ENCODE measurements at places on chromosomes 2 and 18.
A peak's percentile ranks its signal among the peaks of the same experiment; 100 is the strongest.

GRCh38 chr2:62999905-63000304 is 50.7 kb upstream of the OTX1 start:
- DNase-seq: no peak

- DNase-seq: no peak
These were observed 10.3 kb upstream of the FZD7 start for GRCh38 chr2:202023198-202023903.

GRCh38 chr18:52567360-52567759 is 227.4 kb downstream of the DCC start:
- DNase-seq: no peak

GRCh38 chr2:151315381-151315903 is 26.0 kb upstream of the NMI start:
- no peak for DNase-seq

DNA sequence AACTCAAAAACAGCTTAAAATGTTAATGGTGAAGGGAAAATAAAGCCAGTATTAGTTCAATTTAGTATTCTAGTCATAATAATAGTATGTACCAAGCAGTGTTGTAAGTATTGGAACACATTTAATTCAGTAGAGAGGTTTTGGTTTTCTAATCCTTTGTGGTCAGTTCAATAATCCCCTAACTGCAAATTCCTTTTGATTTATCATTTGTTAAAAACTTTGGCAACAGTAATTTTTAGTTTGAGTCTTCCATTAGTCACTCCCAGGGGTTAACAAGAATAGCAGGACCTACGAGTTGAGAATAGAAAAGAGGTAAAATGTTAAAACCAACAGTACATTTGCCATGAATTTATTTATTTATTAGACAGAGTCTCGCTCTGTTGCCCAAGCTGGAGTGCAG is 10.7 kb downstream of the MRPL44 start:
- DNase-seq: no peak

DNA sequence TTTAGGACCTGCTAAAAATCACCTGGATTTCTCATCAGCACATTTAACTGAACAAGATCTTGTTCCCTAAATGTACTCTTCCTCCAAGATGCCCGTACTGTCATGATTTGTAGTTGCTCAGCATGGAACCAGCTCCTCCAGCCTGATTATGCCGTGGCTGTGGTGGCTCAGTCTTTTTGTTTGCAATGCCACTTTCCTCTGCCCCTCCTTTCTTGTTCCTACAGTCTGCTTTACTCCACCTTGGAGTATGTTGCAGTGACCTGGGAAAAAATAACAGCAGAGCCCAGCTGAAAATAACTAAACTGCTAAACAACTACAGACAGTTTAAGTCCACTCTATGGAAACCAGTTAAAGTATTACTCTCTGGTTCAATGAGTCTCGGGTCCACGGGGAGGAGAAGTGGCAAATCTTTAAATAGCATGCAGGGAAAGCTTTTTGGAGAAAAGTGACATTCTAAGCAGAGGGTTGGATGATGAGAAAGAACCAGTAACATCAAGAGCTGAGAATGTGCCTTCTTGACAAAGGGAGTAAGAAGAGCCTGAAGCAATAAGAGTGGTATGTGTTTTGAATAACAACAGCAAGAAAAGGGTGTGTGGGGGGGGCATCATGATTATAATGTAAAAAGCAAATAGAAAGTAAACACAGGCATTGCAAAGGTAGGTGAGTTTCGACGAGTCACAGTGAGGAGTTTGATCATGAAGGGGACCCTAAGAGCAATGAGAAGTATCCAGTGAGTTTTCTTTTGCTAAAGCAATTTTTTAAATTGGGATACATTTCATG is 225.7 kb downstream of the TMX3 start:
- no peak for DNase-seq

DNA sequence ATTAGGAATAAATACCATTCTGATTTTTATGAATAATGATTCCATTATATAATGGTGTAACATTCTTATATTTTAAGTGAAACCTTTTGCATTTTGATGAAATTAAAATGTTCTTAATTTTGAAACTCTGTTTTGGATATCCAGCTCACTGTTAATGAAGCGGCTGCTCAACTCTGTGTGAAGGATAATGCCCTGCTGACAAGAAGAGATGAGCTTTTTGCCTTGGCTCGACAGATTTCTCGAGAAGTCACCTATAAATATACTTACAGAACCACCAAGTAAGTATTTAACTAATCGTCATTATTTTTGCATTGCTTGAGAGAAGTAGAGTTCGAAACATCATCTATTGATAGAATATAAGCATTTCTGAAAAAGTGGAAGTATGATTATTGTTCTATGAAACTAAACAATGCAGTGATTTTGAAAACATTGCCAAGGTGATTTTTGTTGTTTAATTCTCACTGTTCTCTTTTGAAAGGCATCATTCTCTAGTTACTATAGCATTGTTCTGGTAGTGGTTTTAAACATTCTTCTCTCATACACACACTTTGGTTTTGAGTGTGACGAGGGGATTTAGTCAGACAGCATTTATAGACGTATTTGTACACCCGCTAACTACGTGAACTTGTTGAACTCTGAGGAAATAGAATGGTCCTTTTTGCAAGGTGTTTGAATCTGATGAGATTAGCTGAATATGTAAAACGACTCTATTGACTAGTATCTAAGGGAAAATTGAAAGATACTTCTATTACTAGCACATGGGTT is 21.5 kb downstream of the NAB1 start:
- no peak for DNase-seq

DNA sequence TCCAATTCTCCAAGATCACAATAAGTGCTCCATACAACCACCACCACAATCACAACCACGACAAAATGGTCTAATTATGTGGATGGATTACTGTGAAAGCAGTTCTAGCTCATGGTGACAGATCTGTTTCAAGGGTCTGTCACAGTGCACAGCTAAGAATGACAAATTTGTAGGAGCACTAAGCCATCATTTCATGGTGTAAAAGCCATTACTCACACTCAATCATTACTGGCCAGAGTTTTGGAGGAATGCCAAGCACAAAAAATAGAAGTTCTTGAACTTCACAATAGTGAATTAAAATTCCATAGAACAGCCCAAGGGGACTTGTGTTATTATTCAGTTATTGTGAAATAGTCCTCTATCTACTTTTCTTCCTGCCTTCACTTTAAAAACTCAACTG is 2.3 kb downstream of the CPS1 start:
- DNase-seq: peak; percentile 8

- no peak for DNase-seq
These were observed 45.8 kb downstream of the LRRTM1 start for GRCh38 chr2:80258793-80259192.

GRCh38 chr2:7881466-7881865 is 800.4 kb upstream of the ID2 start:
- DNase-seq: no peak

DNA sequence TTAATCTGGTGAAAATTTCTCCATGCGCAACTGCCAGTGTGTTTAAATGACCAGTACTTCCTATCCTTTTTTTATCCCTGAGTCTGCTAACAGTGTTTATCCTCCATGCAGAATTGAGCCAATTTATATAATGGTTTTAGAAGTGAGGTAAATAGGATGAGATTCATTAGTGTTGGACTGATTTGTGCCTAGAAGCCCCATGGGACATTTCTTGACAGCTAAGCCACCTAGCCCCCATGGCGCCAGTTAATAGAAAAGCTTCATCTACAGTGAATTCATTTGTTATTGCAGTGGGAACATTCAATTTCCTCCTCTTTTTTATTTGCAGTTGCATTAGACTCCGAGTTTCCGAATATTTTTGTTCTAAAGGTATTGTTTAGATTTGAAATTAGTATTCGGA is 175.6 kb downstream of the ARL6IP6 start:
- DNase-seq: no peak

GRCh38 chr18:72208920-72209676 is 335.0 kb downstream of the CBLN2 start:
- DNase-seq: no peak

GRCh38 chr2:69943843-69944525 is 17.4 kb downstream of the ASPRV1 start:
- no peak for DNase-seq

- DNase-seq: peak; percentile 44
These were observed 163.4 kb downstream of the VWC2L start for GRCh38 chr2:214574084-214574781.

DNA sequence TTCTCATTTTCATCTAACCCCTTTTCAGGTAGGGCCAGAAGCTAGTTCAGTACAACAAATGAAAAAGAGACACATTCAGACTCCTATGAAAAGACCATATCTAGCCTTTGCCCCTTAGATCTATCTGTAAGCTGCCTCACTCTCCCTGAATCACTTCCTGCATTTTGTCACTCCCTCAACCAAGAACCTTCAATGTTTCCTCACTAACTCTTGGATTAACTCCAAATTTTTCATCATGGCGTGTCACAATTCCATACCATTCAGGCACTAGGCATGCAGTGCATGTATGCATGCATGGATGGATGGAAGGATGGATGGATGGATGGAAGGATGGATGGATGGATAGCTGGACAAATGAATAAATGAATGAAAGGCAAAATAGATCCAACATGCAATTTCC is 356.9 kb downstream of the TNS1 start:
- DNase-seq: no peak

DNA sequence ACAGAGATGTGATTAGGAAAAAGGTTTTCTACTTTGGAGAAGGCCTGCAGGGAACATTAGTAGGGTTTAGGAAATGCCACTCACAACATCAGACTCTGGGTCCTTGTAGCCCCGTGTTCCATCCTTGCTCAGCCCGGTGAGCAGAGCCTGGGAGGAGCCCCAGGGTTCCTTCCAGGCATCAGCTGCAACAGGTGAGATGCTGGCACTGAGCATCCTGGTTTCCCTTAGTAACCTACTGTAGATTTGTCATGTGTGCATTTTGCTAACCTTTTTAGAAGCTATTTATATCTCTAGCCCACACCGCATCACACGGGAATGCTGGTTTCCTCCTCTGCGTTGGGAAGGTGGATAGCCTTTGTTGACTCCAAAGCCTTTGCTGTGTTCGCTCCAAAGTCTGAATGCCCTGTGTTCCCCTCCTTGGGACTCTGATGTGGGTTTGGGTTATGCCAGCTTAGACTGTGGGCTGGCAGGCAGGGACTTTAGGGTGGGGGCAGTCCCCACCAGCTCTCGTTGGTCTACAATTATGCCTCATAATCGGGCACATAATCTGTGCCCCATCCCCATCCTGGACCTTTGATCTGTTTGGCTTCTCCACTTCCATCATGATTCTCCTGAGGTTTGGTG is 69.3 kb downstream of the TMEM247 start:
- no peak for DNase-seq

- DNase-seq: no peak
These were observed 1.5 kb downstream of the FSHR start for GRCh38 chr2:49152824-49153223.

DNA sequence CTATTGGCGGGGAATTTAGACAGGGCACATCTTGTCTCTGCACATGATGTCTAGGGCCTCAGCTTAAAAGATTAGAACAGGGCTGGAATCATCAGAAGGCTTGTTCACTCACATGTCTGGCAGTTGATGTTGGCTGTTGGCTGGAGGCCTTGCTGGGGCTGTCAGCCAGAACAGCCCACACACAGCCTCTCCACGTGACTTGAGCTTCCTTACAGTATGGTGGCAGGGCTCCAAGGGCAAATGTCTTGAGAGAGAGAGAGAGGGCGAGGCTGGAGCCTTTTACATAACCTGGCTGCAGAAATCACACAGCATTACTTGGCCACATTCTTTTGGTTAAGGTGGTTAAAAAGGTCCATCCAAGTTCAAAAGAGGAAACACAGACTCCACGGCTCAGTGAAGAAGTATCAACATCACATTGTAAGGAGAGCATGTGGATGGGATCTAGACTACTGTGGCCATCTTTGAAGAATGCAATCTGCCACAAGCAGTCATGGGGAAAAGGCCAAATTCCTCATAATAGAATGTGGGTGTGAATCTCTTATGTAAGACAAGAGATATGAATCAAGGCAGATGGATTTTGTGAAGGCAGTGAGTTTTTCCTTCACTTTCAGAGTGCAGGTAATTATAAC is 30.4 kb downstream of the SRSF7 start:
- DNase-seq: peak; percentile 100

DNA sequence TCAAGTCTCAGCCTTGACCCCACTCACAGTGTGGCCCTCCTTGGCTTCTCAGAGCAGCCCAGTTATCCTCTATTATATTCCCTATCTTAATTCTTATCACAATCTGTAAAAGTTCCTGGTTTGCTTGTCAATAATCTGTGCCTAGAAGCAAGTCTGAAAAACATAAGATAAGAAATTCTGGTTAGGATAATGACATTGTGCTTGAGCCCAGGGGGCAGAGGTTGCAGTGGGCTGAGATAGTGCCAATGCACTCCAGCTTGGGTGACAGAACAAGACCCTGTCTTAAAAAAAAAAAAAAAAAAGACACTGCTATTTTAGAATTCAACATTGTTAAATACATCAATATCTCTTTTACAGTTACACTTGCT is 63.9 kb downstream of the TMEM131 start:
- no peak for DNase-seq

DNA sequence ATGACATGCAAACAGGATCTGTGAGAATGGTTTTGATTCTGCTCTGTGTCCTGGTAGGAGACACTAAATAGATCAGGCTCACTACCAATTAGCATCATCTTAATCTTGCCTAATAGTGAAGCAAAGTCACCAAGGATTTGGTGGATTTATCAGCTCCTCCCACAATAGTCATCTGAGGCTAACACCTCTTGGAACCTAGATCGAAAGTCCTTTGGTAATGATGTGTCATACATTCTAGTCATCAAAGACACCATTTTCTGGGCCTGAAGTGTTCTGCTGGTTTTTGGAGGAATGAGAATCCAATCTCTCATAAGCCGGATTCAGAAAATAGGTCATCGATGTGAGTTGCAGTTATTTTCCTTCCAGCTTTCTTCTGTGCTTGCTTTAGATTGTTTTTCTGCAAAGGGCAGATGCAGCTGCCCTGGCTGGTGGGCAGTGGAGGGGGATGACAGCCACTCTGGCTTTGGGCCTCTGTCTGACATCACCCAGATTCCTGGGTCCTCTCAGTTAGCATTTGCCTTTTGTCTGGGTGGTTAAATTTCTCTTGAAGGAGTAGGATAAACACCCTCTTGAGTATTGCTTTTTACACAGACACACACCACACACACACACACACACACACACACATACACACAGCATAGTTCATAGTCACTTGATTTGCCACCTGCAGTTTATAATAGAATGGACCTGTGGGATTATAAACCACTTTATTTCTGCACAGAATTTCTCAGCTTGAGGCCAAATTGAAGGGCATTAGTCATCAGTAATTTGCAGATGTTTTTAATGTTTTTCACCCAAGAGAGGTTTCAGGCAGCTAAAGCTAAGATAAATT is at the start of gene MYO3B:
Gene MYO3B (plus strand): TSS at position 198 of the 832 bp plus-strand sequence. CDS start 141 bp downstream, at position 339.
- DNase-seq: peak; percentile 16

DNA sequence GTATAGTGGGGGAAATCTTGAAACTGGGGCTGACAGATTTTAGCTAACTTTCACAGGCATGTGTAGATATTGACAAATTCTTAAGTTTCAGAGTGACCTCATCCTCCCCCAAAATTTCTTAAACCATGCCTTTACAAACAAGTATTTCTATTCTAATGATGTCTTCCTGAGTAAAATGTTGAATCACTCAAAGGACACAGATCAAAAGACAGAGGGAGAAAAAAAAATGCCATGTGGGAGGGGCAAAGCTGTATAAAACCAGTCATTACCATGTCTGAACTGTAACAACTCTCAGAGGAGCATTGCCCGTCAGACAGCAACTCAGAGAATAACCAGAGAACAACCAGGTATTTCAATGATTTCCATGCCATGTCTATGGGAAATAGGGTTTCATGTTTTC is at the start of gene SERPINB2:
Gene SERPINB2 (plus strand): TSS at position 282 of the 400 bp plus-strand sequence. CDS start 3,740 bp downstream, outside the sequence.
- no peak for DNase-seq

GRCh38 chr18:32879497-32879896 is 106.7 kb upstream of the KLHL14 start:
- DNase-seq: peak; percentile 92

- no peak for DNase-seq
These were observed 96.1 kb downstream of the IRS1 start for GRCh38 chr2:226703514-226703913.

Data from kidney glomerular epithelial cell (primary cell).